ENCODE measurements at places on chromosomes 4 and X.

DNA sequence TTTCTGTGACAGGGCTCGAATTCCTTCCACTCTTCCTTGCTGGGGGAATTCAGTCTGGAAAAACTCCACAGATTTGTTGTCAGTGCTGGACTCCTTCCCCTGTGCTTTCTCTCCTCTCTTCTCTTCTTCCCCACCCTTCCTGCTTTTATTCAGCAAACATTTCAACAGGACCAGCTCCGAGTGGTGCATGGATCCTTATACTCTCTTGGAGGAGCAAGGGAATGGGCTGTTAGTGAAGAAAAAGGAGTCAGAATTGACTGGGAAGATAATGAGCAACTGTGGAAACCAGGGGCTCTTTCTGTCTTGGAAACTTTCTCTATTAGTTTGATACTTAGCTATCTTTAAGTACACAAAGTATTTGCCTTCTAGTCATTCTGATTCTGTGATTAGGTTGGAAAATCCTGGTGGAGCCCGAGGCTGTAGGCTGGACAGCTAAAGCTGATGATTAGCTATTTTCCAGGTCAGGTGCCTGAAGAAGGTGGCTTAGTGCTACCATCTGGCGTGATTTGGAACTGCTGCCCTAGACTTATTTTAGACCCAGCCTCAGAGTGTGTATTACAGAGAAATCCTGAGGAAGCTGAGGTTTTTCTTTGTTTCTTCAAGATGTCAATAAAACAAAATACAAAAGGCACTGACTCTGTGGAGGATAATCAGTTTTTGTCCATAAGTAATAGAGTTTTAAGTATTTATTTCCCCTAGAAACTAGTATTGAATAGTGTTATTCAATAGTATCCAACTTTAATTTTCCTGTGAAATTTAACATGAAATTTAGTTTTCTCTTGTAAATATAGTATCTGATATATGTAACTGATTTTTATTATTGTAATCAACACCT lies 38.4 kb downstream of the NAP1L5 start:
- DNase-seq: peak; percentile 75

GRCh38 chr4:1233641-1234308 lies 15.2 kb downstream of the CTBP1 start:
- no peak for DNase-seq

- no peak for DNase-seq
Measured at GRCh38 chrX:135572436-135572835, 52.0 kb downstream of the INTS6L start.

GRCh38 chr4:41325901-41326300 lies 69.2 kb downstream of the UCHL1 start:
- DNase-seq: no peak

DNA sequence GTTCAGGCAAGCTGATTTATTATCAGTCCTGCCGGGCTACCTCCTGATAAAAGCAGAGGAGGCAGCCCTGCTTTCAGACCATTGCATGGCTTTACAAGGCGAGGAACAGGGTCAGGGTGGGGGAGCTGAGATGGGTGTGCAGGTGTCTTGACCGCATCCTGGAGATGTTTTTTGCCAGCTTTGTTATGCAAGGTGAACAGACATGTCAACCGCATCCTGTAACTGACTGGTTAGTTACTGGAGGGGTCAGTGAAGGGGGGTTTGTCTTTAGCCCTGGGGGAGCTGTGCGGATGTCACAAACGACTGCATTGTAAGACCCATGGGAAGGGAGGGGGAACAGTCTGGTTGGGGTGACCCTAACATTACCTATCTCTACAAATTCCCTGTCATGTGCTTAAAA lies 10.0 kb downstream of the ADAM29 start:
- no peak for DNase-seq

DNA sequence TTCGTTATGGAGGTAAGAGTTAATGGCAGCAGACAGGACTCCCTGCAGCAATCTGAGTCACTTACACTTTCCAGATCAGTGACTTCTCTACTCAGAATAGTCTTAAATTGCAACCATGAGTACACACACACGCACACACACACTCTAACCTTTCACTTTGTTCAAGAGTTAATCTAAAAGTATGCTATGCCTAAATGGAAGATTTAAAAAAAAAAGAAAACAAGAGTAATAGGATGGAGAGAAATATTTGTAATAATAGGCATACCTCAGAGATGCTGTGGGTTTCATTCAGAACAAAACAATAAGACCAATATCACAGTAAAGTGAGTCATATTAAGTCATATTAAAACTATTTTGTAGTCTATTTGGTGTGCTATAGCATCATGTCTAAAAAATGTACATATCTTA lies 969.1 kb upstream of the PCDH10 start:
- DNase-seq: peak; percentile 30

All from A172 (cell line).